ENCODE measurements at places on chromosomes 1 and 21.

DNA sequence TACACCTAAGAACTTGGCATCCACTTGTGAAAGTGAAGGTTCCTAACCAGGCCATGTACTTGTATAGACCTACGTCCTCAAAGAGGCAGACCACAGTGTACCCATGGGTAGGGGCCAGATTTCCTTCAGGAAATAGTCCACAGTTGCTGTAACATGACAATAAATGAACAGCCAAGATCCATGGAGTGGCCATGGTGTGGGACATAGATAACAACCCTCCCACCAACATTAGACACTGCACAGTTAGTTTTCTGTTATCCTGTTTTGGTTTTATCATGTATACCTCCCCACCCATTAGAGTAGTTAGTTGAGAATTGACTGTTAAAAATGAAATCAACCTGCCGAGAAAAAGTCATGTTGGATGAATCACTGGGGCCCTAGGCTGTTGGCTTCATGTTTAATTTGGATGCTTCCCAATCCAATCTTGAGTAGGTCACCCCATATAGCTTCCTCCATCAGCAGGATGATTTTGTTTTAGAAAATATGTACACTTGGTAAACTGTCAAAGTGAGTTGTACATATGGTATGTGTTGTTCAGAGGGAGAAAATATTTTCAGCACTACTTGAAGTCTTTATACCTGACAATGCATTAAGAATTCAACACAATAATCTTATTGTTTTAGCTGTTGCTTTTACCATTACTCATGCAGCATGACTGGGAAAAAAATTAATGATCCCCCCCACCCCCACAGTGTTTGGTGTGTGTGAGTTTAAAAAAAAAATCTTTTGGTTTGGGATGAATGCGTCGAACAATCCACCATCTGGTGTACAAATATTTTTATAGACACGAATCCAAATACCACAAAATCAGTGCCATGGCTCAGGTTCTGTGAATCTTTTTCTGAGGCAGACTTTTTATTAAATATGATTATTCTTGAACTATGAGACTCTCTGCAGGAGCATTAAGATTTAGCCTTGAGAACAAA lies 88.3 kb upstream of the ARHGAP29 start:
- no peak for DNase-seq

DNA sequence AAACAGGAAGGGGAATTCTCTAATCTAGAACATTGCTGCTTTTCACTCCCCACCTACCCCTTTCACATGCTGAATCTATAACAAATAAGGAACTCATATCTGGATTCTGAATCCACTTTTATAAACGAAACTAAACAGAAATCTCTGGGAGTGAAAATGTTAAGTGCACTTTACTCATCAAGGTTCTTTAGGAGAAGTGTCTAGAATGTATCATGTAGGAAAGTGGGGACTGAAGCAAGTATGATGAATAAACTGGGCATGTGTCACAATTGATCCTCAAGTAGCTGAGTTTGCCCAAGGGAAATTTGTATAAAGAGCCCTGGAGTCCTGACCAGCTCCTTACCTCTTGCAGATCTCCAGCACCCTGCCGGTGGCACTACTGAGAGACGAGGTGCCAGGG lies 19.8 kb downstream of the AVPR1B start:
- no peak for DNase-seq

DNA sequence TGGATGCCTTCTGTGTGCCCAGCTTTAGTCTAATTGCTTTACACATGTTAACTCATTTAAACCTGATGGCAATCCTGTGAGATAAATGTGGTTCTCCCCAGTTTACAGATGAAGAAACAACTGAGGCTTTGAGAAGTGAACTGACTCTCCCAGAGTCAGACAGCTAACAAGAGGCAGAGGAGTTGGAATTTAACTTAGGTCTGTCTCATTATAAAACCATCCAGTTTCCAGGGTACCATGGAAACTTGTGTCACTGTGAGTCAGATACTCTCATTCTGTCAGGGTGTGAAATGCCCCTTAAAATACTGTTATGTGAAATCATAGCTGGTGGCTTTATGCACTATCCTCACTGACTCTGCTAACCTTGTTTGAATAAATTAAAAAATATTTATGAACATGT lies 206.6 kb downstream of the PBX1 start:
- DNase-seq = no peak

DNA sequence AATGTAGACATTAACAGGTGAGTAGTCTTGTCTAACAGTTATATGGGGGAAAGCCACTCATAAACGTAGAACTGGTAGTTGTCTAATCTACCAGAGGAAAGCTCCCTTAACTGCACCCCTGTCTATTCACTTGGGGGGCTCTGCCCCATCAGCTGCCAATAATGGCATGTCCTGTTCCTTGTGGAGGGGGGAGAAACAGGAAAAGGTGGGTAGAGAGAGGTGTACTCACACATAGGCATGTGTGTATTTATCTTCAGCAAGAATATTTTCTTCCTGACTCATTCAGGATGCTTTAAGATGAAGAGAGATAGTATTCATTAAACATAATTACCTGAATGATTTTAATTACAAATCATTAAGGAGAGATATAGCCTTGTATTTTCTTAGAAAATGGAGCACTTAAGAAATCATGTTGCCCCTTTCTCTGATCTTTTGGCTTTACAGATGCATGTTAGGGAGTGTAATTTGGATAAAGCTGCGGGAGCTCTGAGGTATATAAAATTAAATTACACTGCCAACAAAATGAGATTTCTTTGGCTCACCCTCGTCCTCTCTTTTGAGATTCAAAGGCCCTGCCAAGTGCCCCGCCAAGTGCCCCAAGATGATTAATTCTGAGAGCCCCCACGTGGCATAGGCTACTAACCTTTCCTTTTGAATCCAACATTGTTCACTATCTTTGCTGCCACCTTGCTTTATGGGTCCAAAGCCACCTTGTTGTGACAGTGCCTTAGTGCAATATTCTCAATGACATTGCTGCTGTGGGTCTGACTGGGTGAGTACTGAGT lies 286.3 kb upstream of the LYPLAL1 start:
- DNase-seq = no peak

DNA sequence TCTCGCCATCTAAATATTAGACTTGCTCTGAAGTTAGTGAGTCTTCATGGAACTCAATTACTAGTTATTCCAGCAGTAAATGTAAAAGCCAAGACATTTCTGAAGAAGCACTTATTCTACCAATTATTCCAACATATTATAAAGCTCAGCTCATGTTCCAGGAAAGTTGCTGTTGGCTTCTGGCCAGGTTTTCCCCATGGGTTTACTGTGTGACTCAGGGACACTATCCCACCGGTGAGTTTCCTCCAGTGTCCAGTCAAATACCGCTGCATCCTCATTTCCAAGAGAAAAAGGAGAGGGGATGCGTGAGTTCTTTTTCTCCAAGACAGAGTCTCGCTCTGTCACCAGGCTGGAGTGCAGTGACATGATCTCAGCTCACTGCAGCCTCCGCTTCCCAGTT lies 9.2 kb upstream of the HHIPL2 start:
- DNase-seq = no peak

- no peak for DNase-seq
Measured at GRCh38 chr1:197980457-197980856, 63.3 kb downstream of the LHX9 start.

DNA sequence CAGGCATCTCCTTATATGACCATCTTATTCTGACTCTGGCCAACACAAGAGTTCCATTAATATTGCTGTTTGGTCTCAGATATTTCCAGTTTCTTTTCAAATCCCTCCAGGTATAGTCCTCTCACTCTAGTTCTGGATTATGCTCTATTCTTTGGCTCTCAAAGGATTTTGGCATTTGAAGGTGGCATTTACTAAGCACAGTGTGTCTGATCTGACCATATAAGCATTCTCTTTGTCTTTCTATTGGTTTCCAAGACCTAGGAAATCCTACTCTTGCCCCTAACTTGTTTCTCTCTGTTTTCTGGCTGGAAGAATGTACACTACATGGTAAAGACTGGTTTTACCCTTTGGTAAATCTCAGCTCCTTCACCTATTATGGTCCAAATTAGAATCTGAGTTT lies 12.7 kb upstream of the ACADM start:
- DNase-seq = no peak

DNA sequence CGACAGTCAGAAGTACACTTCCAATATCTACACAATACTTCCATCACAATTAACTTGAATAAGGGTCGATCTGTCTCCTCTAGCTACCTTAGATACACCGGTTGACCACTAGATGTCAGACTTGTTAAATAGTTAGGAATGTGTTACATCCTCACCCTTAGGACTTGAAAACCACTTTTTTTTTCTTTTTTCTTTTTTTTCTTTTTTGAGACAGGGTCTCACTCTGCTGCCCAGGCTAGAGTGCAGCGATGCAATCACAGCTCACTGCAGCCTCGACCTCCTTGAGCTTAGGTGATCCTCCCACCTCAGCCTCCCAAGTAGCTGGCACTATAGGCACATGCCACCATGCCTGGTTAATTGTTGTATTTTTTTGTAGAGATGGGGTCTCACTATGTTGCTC lies 120.4 kb upstream of the GREM2 start:
- peak; percentile 23 for DNase-seq

GRCh38 chr1:180269645-180270529 lies 39.8 kb downstream of the LHX4 start:
- DNase-seq = no peak

DNA sequence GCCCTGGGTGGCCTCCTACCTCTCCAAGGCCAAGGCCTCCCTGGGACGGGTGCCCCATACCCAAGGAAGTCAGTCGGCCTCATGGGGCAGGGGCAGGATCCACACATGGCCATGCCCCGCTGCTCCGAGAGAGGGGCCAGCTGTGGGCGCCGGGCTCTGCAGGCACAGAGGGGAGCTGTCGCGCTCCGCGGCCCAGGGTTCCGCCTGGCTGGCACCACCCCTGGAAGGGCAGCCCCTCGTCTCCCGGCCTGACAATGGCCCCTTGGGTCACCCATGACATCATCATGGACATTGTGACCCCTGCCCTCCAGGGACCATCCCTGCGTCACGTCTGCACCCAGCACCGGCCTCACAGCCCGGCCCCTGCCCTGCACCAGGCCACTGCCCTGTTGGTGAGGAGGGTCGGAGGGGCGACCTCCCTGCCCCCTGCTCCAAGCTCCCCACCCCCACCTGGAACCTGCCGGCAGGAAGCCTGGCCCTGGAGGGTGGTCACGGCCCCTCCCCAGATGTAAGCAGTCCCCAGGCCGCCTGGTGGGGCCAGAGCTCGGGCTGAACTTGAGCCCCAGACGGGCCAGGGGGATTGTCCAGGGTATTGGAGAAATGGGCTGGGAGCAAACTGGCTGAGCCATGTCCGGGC lies 5.8 kb downstream of the TTLL10 start:
- DNase-seq = no peak

- no peak for DNase-seq
Measured at GRCh38 chr1:230938924-230939368, 39.7 kb downstream of the TTC13 start.

DNA sequence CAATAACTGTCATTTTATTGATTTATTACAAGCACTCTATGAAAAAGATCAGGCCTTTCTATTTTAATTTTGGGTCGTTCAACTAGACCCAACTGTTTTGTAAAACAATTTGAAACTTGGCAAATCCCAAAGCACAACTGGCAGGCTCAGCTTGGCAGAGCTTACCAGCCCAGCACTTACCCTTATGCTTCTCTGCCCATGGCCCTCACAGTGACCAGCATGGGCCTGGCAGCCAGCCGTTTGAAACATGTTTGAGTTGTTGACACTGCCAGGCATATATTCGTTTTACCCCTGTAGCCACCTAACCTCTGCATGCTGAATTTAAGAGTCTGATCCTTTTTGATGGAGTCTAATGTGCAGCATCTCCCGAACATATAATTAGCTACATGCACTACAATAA lies 796.7 kb upstream of the ADGRL2 start:
- DNase-seq = no peak

DNA sequence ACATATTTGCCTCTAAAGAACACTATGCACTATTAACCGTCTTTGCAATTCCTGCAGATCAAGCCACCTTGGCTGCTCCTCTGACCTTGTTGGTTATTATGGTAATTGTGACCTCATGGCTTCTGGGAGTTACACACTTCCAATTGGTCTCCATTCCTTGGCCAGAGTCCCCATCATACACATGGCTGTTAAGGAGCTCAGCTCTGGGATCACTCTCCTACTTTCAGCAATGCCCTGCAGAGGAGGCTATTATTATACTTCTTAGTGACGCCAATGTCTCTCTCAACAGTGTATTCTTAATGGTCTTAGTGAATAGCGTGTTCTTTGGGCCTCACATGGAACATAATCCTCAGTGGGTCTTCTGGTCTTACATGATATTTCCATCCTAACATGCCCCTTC lies 10.0 kb upstream of the JAK1 start:
- no peak for DNase-seq

GRCh38 chr1:28917757-28918118 lies 3.4 kb downstream of the EPB41 start:
- DNase-seq = no peak

- DNase-seq = no peak
Measured at GRCh38 chr1:47184090-47184821, 5.6 kb downstream of the PDZK1IP1 start.

- no peak for DNase-seq
Measured at GRCh38 chr1:106889059-106889458, 167.4 kb upstream of the PRMT6 start.

GRCh38 chr1:42418516-42418915 lies 37.3 kb downstream of the ZMYND12 start:
- DNase-seq = no peak

DNA sequence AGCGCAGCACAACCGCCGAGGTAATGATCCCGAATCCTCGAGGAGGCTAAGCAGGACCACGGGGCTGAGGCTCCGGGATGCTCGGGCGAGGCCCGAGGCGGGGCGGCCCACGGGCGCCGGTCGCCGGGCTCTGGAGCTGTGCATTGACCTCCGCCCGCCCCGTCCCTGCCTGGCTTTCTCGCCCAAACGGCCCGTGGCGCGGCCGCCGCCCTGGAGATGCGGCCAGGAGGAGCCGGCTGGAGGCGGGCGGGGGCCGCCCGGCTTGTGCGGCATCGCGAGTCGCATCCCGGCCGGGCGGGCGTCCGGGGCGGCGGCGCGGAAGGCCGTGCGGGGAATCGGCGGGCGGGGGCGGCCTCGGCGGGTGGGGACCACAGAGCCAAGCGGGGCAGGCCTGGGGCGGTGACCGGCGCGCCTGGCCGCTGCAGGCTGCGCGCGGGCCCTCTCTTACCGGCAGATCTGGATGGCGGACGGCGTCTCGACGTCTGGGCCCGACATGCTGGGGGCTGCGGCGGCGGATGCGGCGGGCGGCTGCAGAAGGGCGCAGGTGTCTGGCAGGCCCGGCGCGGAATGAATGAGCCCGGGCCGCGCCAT lies 663 bp downstream of the ACOT7 start:
- peak; percentile 28 for DNase-seq

- DNase-seq = no peak
Measured at GRCh38 chr1:170284016-170284415, 138.3 kb downstream of the NTMT2 start.

- DNase-seq = no peak
Measured at GRCh38 chr1:214587165-214587564, 15.8 kb upstream of the CENPF start.

DNA sequence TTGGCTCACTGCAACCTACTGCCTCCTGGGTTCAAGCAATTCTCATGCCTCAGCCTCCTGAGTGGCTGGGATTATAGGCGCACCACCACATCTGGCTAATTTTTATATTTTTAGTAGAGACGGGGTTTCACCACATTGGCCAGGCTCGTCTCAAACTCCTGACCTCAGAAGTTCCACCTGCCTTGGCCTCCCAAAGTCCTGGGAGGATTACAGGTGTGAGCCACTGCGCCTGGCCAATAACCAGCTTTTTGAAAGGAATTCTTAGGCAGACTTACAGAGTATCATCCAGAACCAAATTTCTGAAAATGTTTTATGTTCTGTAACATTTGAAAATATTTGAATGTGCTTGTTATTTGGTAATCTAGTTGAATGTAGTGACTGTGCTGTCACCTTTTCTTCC lies 14.6 kb downstream of the BTF3L4 start:
- DNase-seq = no peak
